ENCODE measurements at places on chromosomes 12 and 14.

DNA sequence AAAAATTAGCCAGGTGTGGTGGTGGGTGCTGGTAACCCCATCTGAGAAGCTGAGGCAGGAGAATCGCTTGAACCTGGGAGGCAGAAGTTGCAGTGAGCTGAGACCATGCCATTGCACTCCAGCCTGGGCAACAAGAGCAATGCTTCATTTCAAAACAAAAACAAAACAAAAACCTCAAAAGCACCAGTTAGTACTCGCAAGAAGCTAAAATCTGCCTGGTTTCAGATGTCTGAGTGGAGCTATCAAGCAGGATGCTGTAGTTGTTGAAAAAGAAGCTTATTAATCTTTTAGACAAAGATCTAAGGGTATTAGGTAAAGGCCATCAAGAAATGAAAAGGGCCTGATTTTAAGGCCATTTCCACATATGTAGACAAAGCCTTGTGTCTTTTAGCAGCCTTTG lies 50.9 kb downstream of the SUPT16H start:
- no peak for DNase-seq

DNA sequence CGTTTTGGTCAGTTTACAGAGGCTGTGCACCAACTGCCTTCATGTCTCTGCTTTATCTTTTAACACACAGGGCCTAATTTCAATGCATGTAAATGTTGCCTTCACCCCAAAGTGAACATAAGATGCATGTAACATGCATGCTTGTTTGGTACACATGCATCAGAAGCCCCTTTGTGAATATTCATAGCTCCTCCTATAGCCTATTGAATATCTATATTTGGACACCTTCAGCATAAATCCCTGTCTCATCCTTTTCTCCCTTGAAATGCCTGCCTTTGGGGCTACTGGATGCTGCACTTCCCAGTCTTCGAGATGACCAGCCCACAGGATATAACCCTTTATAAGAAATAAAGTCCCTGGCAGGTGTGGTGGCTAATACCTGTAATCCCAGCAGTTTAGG lies 57.7 kb upstream of the FAM181A start:
- DNase-seq = no peak

DNA sequence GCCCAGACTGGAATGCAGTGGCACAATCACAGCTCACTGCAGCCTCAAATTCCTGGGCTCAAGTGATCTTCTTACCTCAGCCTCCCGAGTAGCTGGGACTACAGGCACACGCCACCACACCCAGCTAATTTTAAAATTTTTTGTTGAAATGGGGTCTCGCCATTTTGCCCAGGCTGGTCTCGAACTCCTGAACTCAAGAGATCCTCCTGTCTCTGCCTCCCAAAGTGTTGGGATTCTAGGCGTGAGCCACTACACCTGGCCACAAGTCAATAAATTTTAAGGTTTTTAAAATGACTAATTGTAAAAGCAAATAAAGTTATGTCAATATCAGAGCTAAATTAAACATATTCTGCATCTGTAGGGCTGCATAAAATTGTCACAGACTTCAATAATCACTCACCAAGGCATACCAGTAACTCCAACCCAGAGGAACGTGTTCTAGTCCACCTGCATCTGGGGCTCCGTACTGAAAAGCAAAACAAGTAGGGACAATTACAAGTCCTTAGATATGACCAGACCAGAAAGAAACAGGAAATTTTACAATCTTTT lies 13.9 kb downstream of the GNS start:
- DNase-seq = no peak

- DNase-seq = no peak
Measured at GRCh38 chr12:71158361-71158882, 623 bp upstream of the TSPAN8 start.

DNA sequence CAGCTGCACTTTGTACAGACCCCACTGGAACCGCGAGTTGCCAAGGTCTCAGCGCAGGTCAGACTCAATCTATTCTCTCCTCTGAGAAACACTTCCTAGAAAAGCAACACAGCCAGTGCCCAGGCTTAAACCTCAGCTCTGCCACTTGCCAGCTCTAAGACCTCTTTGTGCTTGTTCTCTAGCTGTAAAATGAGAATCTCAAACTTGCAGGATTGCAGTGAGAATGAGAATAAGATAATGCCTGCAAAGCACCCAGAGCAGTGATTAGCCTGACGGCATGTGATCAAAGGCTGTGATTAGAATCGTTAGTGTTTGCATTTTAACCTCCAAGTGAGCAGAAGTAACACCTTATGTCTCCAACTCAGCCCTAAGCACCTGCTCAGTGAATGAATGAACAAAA lies 21.3 kb downstream of the ANO2 start:
- no peak for DNase-seq

- no peak for DNase-seq
Measured at GRCh38 chr12:49959685-49960473, 1.8 kb upstream of the AQP5 start.

DNA sequence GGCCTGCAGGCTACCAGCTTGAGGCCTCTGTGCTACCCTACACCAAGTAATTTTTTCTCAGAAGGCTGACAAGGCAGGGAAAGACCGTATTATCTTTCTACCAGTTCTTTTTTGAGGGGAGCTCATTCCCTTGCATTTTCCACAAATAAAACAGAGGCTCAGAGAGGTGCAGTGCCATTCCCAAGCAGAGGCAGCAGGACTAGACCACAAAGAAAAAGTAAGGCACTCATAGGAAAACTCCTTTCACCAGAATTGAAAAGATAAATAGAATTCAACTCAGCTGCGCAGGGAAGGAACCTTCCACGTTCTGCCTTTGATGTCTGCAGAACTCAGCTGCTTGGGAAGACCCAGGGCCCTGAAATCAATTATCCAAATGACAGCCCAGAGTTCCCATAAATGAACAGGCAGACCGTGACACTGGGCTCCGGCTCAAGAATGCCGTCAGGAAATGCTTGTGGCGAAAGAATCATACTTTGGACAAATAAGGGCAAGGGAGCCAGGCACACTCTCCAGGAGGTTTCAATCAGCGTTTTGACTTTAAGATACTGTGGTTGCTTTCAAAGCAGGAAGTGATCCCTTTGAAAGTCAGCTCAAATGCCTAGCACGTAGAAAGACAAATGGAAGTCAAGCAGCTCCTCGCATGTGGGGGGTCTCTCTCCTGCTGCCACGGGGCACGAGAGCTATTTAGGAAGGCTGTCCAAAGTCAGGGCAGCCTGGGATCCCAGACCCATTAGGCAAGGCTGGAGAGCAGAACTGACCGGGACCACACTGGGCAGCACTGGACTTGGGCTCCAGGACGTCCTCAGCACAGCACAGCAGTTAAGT lies 14.0 kb downstream of the KCTD10 start:
- peak; percentile 88 for DNase-seq

DNA sequence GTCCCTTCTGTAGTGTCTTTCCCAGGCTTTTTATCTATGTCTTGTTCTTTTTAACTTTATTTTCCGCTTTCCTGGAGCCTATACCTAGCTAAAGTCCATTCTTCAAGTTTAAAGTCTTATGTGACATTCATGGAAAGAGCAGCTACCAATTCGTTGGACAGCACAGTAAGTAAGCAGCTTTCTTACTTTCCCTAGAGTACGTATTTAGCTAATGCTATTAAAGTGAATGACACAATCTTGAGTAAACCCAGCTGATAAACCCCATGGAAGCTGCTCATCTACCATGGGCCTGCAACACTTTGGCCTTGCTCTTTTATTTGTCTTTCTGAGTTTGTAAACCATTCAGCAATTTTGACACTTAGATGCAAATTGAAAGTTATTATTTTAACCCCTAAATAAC lies 30.0 kb downstream of the ALX1 start:
- no peak for DNase-seq

GRCh38 chr12:104058802-104059201 lies 5.5 kb upstream of the HCFC2 start:
- no peak for DNase-seq

GRCh38 chr12:114287821-114288525 lies 118.0 kb downstream of the TBX5 start:
- peak; percentile 37 for DNase-seq

DNA sequence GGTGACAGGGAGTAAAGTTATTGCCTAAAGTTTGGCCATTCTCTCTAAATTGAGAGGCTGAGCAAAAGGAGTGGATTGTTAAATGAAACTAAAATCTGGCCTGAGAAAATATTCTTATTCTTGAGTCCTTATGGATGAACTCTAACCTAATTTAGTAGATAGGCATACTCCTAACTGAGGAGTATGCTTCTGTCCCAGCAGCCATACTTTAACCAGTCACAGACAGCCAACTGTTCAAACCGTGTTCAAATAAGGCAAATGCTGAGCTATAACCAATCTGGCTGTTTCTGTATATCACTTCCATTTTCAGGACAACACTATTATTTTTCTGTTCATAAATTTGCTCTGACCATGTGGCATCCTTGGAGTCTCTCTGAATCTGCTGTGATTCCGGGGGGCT lies 75.9 kb upstream of the RERGL start:
- DNase-seq = no peak

DNA sequence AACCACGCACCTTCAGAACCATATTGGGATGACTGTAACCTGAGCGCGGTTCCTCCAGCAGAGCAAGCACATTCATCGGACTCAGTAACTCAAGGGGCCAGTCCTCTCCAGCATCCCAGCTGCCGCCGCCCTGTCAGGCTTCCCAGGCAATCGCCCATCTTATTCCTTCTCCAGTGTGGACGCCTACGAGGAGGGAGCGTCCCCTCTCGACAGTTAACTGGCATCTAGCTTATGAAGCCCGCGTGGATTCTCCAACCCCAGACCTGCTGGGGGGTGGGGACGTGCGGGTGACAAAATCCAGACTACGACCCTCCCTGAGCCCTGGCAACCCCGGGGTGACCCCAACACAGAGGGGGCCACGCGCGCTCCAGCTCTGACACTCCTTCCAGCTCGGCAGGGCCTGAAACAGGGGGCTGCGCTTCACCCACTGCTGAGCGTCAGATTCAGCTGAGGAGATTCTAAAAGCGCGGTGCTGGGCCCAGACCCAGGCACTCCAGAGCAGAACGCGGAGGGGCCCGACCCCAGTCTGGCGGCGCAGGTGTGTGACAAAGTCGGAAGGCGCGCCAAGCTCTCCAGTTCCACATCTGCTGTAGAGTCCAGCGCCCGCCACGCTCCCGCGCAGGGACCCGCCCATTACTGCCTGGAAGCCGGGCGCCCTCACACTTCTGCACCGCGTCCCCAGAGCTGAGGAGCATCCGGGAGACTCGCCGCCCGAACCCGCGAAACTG lies 43.9 kb upstream of the ESR2 start:
- peak; percentile 55 for DNase-seq

GRCh38 chr12:4555804-4556203 lies 6.2 kb upstream of the DYRK4 start:
- DNase-seq = no peak

GRCh38 chr14:89266754-89267153 lies 150.3 kb downstream of the FOXN3 start:
- no peak for DNase-seq

- DNase-seq = no peak
Measured at GRCh38 chr12:91138337-91138920, 27.1 kb upstream of the LUM start.

DNA sequence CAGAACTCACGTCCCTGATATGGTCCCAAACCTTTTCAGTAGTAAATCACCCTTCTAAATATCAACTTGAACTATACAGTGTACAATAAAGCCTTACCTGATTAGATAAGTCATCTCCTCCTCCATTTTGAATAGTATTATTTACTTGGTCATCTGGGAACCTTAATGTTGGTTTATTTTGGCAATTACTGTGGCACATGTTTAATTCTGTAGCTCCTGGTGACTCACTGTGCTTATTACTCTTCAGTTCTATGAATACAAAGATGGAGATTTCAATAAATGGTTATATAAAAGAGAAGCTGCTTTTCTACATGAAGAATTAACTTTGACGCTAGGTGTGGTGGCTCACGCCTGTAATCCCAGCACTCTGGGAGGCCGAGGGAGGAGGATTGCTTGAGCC lies 25.4 kb downstream of the MIS18BP1 start:
- DNase-seq = no peak

GRCh38 chr12:121086781-121087295 lies 45.8 kb upstream of the P2RX7 start:
- no peak for DNase-seq

- no peak for DNase-seq
Measured at GRCh38 chr12:132068250-132068649, 75.9 kb downstream of the DDX51 start.

- DNase-seq = no peak
Measured at GRCh38 chr12:115343601-115344000, 659.6 kb upstream of the TBX3 start.

DNA sequence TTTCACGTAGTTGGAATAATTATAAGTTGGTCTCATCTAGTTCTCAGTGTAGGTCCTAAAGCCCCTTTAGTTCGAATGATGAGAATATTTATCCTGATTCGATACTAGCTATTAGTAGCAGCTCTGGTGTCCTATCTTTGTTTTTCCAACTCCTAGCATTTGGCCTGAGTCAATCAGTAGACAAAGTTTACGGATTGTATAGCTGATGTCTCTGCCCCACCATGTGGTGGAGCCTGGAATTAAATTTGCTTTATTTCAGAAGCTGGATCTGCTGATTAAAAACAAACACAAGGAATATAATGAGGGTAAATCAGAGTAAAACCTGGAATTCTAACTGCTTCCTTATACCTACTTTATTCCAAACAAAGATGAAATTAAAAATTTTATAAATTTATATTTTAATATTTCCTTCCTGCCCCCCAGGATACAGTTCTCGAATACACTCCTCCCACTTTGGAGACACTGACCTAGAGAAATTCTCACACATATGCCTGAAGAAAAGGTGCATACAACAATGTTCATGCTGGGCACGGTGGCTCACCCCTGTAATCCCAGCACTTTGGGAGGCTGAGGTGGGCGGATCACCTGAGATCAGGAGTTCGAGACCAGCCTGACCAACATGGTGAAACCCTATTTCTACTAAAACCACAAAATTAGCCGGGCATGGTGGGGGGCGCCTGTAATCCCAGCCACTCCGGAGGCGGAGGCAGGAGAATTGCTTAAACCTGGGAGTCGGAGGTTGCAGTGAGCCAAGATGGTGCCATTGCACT lies 7.6 kb upstream of the BRMS1L start:
- DNase-seq = peak; percentile 67
